ENCODE measurements at places on chromosomes 6 and 20.

- DNase-seq: no peak
Observed at GRCh38 chr6:7138921-7139358, 31.2 kb downstream of the RREB1 start.

DNA sequence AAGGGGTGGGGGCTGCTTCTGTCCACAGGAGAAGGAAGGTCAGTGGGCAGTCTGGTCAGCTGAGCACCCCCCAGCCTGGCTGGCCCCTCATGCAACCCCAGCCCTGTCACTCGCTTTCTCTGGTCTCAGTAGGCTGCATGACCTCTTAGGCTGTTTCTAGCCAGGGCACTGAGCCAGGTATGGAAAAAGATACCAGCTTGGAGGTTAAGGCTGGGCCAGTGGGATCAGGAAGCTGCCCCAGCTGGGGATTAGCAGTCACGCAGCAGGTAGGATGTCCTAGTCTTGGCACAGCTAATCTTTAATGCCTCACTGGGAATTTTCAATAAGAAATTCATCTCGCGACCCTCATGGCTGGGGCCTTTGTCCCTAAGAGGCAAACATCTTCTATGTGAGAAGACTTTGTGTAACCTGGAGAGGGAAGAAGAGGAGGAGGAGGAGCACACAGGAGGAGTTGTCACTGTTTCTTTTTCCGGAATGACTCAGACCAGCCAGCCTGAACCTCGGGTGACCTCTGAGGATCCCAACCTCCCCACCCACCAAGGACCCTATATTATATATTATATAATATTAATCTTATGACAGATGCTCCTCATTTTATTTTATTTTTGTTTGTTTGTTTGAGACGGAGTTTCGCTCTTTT is 2.4 kb upstream of the BPIFA2 start:
- no peak for DNase-seq

DNA sequence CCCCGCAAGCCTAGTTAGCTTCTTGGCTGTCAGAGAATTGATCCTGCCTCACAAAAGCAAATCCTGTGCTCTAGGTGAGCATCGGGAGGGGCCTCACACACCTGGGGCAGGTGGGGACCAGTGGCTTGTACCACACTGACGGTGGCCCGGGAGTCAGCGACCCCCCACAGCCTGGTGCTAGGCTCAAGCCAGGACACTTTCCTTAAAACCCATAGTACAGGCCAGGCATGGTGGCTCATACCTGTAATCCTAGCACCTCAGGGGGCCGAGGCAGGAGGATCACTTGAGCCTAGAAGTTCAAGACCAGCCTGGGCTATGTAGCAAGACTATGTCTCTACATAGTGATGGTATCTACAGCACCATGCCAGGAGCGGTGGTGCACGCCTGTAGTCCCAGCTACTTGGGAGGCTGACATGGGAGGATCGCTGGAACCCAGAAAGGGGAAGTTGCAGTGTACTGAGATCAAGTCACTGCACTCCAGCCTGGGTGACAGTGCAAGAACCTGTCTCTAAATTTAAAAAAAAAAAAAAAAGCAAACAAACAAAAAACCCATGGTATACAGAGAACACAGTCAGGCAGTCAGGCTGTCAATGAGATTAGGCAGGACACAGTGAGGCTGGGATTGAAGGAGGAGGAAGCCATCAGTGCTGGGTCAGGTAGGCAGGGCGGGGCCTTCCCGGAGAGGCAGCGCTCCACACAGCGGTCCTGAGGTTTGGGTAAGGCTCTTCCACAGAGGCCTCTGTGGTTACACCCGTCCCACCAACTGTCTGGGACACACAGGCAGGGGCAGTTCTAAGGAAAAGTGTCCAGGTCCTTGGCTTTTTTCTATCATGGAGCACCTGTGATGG is 41.3 kb downstream of the SYNJ2 start:
- no peak for DNase-seq

DNA sequence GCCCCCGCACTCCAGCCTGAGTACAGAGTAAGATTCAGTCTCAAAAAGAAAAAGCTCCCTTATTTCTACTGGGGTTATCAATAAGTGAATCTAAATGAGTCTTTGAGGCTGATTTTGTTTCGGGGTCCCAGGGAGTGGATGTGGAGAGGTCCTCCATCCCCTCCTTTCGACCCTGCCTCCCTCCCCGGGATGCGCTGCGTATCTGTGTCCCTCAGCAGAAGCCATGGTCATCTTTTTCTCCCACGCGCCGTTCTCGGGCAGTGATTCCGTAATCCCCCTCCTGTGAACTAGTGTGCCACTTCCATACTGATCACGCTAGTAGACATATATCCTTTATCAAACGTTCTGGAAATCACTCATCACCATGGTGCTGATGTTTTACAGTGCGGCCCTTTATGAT is 152.9 kb downstream of the CDH4 start:
- no peak for DNase-seq

DNA sequence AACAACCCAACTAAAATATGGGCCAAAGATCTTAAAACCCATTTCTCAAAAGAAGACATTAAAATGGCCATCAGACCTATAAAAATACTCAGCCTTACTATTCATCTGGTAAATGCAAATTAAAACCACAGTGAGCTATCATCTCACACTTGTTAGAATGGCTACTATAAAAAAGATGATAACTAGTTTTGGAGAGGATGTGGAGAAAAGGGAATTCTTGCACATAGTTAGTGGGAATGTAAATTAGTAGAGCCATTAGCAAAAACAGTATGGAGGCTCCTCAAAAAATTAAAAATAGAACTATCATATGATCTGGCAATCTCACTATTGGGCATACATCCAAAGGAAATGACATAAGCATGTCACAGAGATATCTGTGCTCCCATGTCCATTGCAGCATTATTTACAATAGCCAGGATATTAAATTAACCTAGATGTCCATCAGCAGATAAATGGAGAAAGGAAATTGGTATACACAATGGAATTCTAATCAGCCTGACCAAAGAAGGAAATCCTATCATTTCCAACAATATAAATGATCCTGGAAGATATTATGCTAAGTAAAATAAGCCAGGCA is 2.9 kb downstream of the SIRPB1 start:
- no peak for DNase-seq

GRCh38 chr20:15703171-15703911 is 869.9 kb downstream of the KIF16B start:
- DNase-seq: peak; percentile 29

DNA sequence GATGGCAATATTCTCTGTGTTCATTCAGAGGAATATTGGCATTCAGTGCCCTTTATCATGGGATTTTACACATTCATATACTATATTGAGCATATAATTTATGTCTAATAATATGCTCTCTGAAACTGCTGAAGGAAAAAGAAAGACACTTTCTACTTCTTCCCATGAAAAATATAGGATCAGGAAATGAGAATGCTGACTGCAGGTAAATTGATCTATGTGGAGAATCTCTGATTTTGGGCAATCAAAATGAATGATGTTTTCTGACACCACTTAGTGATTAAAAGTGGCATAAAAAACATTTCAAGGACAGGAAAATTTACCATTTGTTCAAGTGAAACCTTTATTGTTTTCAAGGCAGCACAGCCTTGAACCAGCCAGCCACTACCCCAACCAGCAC is 260.1 kb upstream of the STXBP5 start:
- DNase-seq: no peak

- DNase-seq: no peak
Observed at GRCh38 chr6:55696041-55696440, 117.0 kb upstream of the HMGCLL1 start.
